ENCODE measurements at places on chromosomes 1 and 21. TPM values are rescaled to one million over a fixed set of nuclear protein-coding genes. Genes with fewer than 3 reads are reported as not detected.

The PDE9A gene
- total RNA-seq = 3.2 TPM

The CR2 gene
- total RNA-seq = not detected

The ITGB2 gene
- not detected for total RNA-seq

The CYP4A22 gene
- not detected for total RNA-seq

The GJA5 gene
- 0.18 TPM for total RNA-seq

The PGBD2 gene
- 4.2 TPM for total RNA-seq

The RNU1-3 gene
- total RNA-seq = not detected

The RNU1-4 gene
- total RNA-seq = not detected

The RPAP2 gene
- total RNA-seq = 15.3 TPM

The AKNAD1 gene
- not detected for total RNA-seq

The TMIGD3 gene
- total RNA-seq = not detected

The IL23R gene
- total RNA-seq = not detected

The PHLDA3 gene
- 49.2 TPM for total RNA-seq

The CD84 gene
- total RNA-seq = not detected

The COL11A1 gene
- 0.18 TPM for total RNA-seq

The RIMS3 gene
- total RNA-seq = 0.49 TPM

The SPRR2B gene
- not detected for total RNA-seq

The S100A5 gene
- not detected for total RNA-seq

The SYPL2 gene
- under 0.01 TPM for total RNA-seq

The GCSAML gene
- total RNA-seq = not detected

The TNNI3K gene
- not detected for total RNA-seq

The HENMT1 gene
- 6.9 TPM for total RNA-seq

The IGFN1 gene
- 0.18 TPM for total RNA-seq

The ATP1A4 gene
- not detected for total RNA-seq

The GJB3 gene
- total RNA-seq = not detected

The AADACL3 gene
- not detected for total RNA-seq

The SPSB1 gene
- 16.1 TPM for total RNA-seq

The SV2A gene
- total RNA-seq = 3.4 TPM

The FAM163A gene
- total RNA-seq = not detected

The AMY2A gene
- not detected for total RNA-seq

The SMPDL3B gene
- not detected for total RNA-seq

The ITLN1 gene
- total RNA-seq = 0.65 TPM

The SPRR1B gene
- total RNA-seq = not detected

The MTARC2 gene
- 2.1 TPM for total RNA-seq

The OR2L13 gene
- not detected for total RNA-seq

Data from cardiac atrium fibroblast (primary cell).